ENCODE measurements at places on chromosomes 5 and 9.

GRCh38 chr5:106757672-106758071, 913.1 kb downstream of the EFNA5 start:
- no peak for DNase-seq

DNA sequence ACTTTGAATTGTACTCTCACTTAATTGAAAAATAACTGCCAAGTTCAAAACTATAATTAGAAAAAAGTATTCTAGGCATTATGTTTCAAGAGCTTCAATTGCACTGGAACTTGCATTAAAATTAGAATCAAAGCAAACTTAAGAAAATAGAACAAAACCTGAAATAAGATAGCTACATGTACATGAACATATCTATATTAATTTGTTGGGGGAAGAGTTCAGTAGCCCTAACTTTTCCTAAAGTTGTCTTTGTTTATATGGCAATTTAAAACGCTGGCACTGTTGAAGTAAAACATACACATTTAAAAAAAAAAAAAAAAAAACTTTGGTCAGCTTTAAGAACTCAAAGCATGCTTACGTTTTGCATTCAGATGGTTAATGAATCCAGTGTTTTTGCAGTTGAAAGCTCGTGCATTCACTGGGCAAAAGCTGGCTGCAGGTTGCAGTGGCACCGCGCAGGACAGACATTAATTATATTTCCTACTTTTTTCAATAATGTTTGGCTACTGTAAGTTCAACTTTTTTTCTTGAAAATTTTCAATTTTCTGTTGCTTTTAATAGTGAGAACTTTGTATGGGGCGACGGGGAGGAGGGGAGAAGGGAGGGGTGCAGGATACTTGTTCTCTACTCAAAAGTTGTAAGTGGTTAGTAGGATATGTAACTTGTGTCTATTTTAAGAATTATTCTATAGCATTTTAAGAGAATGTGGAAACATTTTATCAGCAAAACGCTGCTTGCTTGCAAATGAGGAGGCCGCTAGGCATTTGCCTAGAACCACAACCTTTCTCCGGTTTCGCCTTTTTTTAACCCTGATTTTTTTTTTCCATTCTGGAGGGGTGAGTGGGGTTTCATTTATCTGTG, 3.9 kb downstream of the NR2F1 start:
- no peak for DNase-seq

- DNase-seq = no peak
Observed at GRCh38 chr5:135693371-135693955, 114.7 kb upstream of the CXCL14 start.

GRCh38 chr5:118611332-118611945, 376.9 kb downstream of the DTWD2 start:
- no peak for DNase-seq

DNA sequence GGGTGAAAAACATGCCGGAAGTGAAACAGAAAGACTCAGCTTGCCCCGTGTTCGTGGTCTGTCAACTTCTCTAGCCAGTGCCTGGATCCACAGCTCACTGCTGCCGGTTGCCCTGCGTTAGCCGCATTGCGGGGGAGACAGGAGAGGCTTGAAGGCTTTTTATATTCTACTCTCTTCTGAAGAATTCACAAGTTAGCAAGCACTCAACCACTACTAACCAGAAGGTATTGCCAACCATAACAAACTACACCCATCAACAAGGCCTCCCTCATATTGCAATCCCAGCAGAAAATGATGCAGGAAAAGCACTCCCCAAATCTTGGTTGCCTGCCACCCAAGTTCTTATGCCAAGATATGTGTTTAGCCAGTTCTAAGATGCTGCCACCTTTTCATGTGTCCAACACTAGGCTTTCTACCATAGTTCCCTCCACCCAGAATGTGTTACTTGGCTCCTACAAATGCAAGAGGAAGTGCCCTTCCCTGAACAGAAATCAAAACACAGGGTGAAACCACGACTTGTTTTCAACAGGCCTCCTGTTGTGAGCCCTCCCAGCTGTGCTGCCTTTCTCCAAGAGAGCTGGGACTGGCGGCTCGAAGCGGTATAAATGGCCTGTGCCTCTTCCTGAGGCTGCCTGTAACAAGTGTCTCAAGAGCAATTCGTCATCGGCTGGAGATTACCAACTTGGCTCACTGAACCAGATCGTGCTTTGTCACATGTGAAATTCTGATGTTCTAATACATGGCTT, 129.0 kb downstream of the SNX18 start:
- DNase-seq = peak; percentile 81

DNA sequence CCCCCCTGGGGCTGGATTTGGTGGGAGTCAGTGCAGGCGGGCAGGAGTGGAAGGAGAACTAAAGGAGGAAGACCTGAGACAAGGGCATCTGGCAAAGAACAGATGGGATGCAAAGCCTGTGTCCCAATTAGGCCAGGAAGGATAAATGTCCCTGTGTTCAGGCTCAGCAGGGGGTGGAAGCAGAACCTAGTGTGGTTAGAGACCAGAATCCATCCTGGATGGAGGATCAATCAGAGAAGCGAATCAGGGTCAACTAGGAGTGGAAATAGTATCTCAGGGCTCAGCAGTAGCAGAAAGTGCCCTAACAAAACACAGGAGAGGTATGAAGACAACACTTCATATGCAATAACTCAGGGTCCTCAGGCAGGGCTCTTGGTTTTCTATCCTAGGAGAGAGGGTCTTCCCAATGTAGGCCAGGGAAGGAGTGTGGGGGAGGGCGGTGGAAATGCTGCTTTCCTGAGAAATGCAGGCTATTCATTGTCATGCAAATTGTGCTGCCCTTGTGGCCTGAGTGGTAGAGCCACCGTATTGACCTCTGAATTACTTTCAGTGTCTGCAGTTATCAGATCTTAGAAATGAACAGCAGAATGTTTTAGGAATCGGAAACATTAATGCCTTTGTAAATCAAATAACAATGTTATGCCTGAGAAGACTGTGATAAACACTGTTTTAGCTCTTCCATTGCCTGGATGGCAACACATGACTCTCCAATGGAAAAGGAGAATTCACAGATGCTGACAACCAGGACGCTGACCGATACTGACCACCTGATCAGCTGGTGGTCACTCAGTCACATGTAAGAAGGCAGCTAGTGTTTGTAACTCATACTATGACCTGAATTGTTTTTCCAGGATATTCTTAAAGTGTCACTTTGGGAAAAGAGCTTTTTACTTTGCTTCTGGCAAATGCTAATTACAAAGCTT, 323.6 kb downstream of the SEMA5A start:
- DNase-seq = no peak

GRCh38 chr5:154058055-154059038, 19.6 kb downstream of the MFAP3 start:
- DNase-seq = no peak

- no peak for DNase-seq
Observed at GRCh38 chr5:101531026-101531425, 627.9 kb upstream of the ST8SIA4 start.

- peak; percentile 13 for DNase-seq
Observed at GRCh38 chr9:5832071-5832537, 813 bp downstream of the ERMP1 start.

DNA sequence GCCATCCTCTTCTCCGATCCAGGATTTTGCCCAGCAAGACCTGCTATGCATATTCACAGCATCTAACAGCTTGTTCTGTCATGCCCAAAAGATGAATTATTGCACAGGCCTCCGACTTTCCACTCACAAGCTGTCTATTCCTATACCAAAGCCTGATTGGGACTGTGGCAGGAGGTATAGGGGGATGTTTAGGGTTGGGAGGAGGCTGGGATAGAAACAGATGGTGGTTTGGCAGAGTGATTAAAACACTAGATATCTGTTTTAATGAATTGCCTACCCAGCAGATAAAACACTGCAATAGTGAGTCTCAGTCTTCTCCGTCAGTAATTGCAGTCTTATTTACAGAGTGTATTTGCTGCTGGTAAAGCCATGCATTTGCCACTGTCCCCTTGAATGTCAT, 215.3 kb downstream of the TLR4 start:
- peak; percentile 19 for DNase-seq

- DNase-seq = no peak
Observed at GRCh38 chr9:68746525-68746924, 41.5 kb downstream of the PIP5K1B start.

DNA sequence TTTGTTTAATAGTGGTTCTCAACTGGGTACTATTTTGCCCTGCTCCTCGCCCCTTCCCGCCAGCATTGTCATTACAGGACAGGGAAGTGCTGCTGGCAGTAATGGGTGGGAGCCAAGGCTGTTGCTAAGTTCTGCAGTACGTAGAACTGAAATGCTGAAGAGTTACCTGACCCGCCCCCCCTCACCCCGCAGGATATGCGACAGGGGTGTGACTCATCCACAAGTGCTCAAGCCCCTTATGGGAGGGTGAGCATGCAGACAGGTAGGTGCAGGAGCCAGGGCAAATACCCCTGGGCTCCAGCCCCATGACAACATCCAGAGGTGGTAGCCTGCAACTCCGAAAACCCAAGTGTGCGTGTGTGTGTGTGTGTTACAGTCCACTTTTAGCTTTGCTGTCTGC, 35.7 kb downstream of the LRRC70 start:
- no peak for DNase-seq

GRCh38 chr9:126851286-126851880, 9.1 kb upstream of the ZBTB34 start:
- DNase-seq = no peak

GRCh38 chr5:14265570-14265969, 122.4 kb downstream of the TRIO start:
- no peak for DNase-seq

- no peak for DNase-seq
Observed at GRCh38 chr5:10334831-10335230, 18.7 kb upstream of the MARCHF6 start.

DNA sequence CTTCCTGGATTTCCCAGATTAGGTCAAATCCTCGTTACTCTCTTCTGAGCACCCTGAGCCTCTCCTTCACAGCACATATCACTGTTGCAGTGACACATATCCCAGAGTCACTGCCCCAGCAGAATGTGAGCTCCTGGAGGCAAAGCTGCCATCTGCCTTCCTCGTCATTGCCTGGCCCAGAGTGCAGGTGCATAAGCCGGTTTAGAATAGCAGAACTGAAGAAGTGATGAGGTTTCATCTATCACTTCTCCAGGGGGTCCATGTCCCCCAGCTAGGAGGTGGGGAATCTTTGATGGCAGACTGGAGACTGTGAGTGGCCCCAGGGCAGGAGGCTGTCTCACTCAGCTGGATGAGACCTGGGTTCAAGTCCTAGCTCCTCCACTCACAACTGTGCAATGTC, 25.8 kb downstream of the NIPAL4 start:
- DNase-seq = no peak

GRCh38 chr9:98575379-98576346, 133.1 kb downstream of the GABBR2 start:
- no peak for DNase-seq

- no peak for DNase-seq
Observed at GRCh38 chr5:140355546-140355945, 4.4 kb upstream of the SLC4A9 start.

GRCh38 chr9:73042155-73042554, 89.3 kb upstream of the ALDH1A1 start:
- DNase-seq = no peak

GRCh38 chr9:2228132-2228531, 213.0 kb downstream of the SMARCA2 start:
- DNase-seq = no peak

GRCh38 chr5:14506661-14507060, 74.9 kb upstream of the OTULINL start:
- no peak for DNase-seq

GRCh38 chr9:134175808-134176598, 11.6 kb upstream of the RNU6ATAC start:
- no peak for DNase-seq

DNA sequence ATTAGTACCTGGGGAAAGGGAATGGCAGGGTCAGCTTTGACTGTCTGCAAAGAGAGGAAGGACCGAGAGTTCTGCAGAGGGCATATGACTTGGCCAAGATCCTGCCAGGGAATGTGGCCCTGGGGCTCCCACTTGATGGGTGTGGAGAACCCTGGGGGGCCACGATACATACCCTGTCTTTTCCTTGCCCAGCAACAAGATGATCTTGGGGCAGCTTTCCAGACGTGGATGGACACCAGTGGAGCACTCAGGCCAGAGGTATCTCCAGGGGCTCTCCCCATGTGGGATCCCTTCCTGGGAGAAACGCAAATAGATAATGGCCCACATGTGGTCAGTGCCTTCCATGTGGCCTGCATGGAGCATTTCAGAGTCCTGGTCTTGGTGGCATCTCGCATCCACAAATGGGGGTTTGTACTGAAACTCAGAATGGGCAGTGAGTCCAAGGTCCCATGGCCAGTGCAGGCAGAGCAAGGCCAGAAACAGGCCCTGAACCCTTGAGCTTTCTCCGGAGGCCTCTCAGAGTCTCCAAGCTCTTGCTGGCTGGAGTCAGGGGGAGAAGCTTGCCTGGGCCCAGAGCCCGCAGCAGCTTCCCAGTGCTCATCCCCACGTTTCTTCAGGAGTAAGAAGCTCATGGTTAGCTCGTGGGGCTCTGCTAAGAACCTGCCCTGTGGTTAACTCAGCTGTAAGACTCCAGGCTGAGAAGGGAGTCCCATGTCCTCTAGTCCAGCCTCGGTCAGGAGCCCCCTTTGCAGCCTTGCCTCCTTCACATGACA, 18.3 kb upstream of the ORM1 start:
- no peak for DNase-seq

- no peak for DNase-seq
Observed at GRCh38 chr9:127451608-127451857, 223 bp downstream of the LRSAM1 start.

- DNase-seq = no peak
Observed at GRCh38 chr9:89853931-89854330, 249.1 kb downstream of the GADD45G start.

DNA sequence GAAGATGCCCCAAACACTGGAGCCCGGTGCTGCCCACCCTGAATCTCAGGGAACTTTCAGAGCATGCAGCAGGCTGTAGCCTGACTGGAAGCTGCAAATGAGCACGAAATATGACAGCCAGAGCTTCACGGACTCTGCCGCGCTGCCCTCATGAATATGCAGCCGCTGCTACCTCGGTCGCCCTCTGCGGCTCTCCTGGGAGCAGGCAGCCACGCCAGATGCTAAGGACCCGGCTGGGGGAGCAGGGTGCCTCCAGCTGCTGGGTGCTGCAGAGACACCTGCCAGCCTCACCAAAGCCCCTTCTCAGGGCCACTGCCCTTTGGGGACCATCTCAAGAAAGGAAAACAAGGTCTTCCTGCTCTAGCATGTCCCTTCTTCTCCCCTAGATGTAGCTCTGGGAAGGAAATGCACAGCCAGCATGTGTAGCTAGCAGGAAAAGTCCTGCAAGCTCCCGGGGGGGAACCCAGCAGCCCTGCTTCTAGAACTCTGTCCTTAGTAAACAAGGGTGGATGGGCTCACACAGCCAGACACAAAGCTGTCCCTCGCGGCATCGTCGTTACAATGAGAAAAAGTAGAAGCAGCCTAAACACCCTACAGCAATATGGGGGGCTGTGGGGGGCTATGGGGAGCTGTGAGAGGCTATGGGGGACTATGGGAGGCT, 56.8 kb upstream of the OLFM1 start:
- no peak for DNase-seq

DNA sequence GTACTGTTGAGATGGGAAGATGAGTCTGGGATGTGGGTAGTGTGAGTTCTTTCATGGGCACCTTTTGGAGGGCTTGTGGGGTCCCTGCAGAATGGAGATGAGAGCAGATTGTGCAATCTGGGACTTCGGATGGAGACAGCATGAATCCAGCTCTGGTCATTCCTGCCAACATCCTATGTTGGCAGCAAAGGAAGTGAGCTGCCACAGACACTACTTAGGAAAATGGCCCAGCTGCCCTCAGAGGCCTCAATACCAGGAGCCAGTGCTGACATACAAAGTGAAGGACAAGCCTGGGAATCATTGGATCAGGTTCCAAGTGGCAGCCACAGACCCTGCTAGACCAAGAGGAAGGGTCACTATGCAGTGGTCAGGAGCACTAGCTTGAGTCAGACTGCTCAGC, 402.8 kb downstream of the CDK5RAP2 start:
- no peak for DNase-seq

- DNase-seq = no peak
Observed at GRCh38 chr5:163544836-163545235, 39.4 kb downstream of the MAT2B start.

All from Ammon's horn (tissue), 1 donor.